ENCODE measurements at places on chromosomes 4 and X.
A peak's percentile ranks its signal among the peaks of the same experiment; 100 is the strongest.

GRCh38 chrX:136325377-136325776 is 24.6 kb downstream of the ADGRG4 start:
- DNase-seq: no peak

- DNase-seq: no peak
Measured at GRCh38 chrX:14591976-14592375, 62.6 kb downstream of the GLRA2 start.

DNA sequence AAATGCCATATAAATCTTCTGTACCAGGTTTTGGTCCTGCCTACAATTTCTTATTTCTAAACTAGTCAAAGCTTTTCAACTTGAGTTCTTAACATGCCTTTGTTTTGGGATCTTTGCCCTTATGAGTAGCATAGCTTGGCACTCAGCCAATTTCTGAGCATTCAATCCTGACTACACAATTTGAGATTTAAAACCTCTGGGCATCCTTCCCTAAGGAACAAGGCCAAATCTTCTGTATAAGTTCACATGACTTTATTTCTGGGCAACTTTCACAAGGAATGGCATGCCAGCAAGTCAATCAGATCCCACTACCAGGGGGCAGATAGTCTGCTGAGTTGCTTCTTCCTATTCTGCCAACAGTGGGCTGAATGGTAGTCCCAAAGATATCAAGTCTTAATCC is 254.2 kb downstream of the ADAMTS3 start:
- no peak for DNase-seq

- DNase-seq: no peak
Measured at GRCh38 chr4:121061215-121061614, 11.1 kb downstream of the NDNF start.

DNA sequence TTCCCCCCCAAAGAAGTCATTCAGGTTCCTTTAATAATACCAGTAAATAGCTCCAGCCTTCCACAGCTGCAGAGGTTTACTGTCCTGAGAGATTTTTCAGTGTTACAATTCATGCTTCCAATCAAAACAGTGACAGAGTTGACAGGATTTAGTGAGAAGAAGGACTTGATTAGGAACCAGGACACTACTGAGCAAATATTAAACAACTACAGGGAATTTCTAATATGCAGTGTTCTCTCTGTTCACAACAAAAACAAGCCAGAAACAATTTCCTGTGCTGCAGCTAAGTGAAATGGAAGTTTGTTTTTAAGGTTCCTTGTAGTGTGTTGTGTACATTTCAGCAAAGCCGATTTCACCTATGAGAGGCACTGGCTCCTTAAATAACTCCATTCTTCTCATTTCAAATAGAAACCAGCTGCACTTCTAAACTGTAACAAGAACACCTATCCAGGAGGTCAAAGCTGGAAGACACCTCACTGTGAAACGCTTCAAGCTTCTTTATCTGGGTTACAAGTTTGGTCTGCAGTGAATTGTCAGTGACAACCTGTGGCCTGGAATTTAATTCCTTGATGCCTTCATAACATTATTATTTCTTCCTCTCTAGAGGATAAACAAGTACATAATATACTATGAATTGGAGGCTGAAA is 149.3 kb downstream of the RASL11B start:
- DNase-seq: no peak

DNA sequence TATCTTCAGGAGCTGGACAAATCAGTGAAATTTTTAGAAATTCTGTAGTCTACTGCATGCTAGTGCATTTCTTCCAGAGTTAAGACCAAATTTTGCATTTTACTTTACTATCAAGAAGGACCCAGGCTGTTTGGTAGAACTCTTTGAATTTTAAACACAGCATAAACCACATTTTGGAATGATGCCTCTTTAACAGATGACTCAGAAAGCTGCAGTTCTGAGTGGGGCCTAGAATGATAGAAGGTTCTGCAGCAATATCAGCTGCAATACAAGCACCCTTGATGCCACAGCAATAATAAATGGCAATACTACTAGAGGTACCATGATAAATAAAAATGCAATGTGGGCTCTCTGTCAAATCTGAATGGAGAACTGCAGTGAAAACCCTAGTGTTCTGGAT is 198.7 kb downstream of the TMA16 start:
- DNase-seq: no peak

DNA sequence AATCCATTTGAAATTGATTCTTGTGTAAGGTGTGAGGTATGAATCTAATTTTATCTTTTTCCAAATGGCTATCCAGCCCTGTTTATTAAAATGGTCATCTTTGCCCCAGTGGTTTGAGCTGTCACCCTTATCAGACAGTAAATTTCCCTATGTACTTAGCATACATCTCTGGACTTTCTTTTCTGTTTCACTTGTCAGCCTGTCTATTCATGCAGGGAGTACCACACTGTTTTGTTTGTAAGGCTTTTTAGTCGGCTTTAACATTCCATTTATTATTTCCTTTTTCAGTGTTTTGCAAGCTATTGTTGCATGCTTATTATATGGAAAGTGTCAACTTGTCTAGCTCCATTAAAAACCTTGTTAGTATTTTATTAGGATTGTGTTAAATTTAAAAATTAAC is 155.8 kb downstream of the STAG2 start:
- no peak for DNase-seq

- DNase-seq: no peak
Measured at GRCh38 chrX:18565727-18566126, 106.2 kb downstream of the RS1 start.

DNA sequence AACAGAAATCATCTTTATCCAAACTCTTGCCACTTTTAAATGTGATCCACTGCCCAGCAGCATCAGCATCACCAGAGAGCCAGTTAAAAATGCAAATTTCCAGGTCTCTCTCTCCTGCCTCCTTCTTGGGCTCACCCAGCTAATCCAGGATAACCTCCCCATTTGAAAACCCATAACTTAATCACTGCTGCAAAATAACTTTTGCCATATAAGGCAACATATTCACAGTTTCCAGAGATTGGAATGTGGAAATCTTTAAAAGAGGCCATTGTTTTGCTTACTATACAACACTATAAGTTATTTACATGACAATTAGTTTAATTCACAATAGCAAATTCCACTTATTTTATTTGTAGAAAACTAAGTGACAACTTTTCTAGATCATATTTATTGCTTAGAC is 4.8 kb upstream of the EXOSC9 start:
- no peak for DNase-seq

GRCh38 chr4:55372259-55372658 is 23.5 kb upstream of the TMEM165 start:
- DNase-seq: no peak

- DNase-seq: no peak
Measured at GRCh38 chr4:76748649-76749048, 149.3 kb downstream of the SOWAHB start.

DNA sequence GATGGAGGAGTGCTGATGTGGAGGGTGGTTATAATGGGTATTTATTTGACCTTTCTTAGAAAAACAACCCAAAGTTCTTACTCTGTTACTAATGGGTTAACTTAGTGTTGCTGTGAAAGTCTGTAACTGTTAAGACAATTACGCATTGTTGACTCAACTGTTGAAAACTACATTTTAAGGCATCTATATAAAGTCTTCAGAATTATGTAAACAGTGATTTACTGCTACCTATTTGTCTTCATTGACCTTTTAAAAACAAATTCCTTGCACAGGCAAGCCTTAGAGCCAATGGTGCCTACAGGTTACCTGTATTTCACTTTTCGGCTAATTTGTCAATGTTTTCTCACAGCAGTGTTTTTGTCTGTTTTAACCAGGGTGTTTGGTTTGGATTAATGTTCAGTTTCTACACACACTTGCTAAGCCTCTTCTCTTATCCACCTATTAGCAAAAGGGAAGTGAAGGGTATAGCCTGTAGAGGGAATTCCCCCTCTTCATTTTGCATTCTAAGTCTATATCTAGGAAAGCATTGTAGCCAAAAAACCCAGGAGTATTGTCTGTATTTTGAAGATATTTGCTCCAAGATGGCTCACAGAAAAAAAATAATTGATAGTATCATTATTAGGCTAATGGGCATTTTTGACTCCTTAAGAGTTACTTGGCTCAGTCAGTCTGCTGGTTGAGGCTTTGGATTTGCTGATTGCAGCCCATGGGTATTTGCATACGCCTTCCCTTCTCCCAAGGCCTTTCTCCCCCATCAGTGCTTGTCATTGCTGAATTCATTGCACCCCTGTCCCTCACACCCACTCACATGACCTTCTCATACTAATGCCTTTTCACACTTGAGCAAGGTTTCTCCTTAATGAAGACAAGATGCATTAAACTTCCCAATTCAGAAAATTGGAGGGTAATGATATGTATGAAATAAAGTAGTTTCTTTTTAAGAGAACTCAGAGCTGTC is 30.5 kb downstream of the AFF1 start:
- DNase-seq: no peak

- DNase-seq: peak; percentile 8
Measured at GRCh38 chr4:75512386-75513211, 1.6 kb downstream of the RCHY1 start.

GRCh38 chr4:153347117-153347516 is 2.6 kb downstream of the MND1 start:
- no peak for DNase-seq

DNA sequence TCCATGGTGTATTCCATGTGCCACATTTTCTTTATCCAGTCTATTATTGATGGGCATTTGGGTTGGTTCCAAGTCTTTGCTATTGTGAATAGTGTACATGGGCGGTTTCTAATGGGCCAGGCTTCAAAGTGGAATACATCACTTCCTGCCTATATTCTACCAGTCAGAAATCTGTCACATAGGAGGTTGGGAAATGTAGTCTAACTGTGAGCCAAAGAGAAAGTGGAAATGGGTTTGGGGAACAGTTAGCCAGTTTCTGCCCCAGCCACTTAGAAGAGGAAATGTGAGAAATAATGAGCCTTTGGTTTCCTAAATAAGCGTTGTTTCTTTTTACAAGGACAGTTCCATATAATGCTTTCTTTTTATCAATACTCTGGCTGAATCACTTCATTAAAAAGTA is 85.1 kb upstream of the AP1S2 start:
- DNase-seq: no peak

GRCh38 chr4:169231647-169232262 is 39.0 kb downstream of the SH3RF1 start:
- DNase-seq: no peak

DNA sequence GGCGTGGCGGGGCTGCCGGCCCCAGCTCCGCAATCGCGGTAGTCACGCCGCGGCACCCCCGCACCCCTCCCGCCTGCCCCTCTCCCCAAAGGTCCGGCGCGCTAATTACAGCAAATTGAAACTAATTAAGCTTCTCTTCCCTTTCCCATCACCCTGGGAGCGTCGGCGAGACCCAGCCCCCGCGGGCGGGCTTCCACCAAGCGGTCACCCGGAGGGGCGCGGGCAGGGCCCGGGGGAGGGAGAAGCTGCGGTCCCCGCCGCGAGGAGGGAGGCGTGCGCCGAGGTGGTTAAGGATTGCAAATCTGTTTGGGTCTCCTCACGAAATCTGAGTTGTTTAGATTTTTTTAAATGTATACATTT is 13.1 kb downstream of the ARX start:
- DNase-seq: no peak

- no peak for DNase-seq
Measured at GRCh38 chrX:48935301-48935670, 16.5 kb upstream of the PIM2 start.

DNA sequence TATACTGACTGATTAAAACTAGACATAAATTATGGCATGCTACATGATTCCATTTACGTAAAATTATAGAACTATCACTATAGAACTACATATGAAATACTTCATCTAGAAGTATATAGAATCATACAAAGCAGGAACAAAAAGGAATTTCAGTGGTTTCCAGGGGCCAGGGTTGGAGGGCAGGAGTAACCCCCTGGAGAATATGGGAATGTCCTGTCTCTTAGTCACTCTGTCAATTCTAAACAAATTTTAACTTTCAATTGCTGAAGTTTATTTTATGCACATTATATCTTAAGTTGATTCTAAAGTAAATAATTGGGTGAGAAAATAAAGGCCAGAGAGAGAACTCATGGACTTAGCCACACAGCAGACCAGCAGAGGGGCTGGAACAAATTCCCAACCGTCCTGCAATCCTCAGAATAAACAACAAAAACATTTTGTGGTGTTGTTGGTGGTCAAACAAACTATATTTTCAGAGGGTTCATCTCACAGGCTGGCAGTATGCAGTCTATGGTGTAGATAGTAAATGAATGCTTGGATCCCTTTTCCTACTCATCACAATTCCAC is 476.9 kb upstream of the SLIT2 start:
- DNase-seq: no peak

DNA sequence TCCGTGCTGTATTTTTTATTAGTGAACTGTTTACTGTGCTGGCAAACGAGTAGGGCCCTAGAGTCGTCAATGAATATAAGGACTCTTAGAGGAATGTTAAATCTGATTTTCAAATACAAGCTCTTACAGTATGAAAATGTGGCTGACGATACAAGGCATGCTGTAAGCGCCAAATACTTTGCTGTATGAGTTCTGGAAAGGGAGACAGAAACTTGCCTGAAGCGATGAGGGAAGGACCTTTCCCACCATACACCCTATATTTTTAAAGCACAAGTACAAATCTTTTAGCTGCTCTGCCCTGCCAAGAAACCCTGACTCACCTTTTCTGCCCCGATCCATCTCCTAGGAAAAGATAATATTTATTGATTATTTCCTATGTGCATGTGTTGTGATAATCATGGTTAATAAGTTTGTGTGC is 15.7 kb upstream of the RUFY3 start:
- DNase-seq: no peak

DNA sequence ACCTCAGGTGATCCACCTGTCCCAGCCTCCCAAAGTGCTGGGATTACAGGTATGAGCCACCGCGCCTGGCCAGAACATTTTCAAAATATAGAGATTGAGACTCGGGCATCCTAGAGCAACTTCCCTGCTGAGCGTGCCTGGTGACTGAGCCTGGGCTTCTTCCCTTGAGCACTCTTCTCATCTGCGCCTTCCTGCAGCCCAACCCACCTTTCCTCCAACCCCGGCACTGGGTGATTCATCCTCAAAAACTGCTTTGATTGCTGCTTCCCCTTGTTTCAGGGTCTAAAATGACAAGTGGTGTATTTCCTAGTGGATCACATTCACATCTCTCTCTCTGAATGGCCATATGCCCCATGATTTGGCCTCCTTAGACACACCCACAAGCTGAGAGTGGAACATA is 37.8 kb downstream of the PHKA2 start:
- DNase-seq: no peak

- peak; percentile 28 for DNase-seq
Measured at GRCh38 chr4:145178740-145179280, 1.6 kb downstream of the OTUD4 start.

GRCh38 chr4:189974056-189974455 is 33.4 kb downstream of the FRG1 start:
- DNase-seq: no peak

DNA sequence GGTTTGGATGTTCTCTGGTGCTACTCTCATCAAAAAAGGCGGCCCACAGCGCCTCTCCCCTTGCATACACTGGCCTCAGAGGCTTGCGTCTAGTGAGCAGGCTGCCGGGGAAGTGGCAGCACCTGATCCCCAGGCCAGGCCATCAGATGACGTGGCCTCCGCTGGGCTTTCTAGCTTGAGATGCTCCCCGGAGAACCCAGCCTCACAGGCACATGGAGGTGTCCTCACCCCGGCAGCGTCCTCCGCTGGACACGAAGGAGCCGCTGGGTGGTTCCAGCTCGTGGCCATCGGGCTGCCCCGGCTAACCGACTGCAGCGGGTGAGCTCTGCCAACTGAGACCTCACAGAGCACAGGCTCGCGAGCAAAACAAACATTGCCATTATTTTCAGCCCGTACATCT is 12.8 kb downstream of the IRAK1 start:
- no peak for DNase-seq

GRCh38 chr4:36237366-36238313 is 6.7 kb downstream of the ARAP2 start:
- no peak for DNase-seq

- DNase-seq: no peak
Measured at GRCh38 chr4:77591532-77591931, 14.1 kb upstream of the CXCL13 start.
